ENCODE measurements at places on chromosomes 7 and 10.

- no peak for DNase-seq
Measured at GRCh38 chr7:44279286-44279685, 46.1 kb downstream of the CAMK2B start.

DNA sequence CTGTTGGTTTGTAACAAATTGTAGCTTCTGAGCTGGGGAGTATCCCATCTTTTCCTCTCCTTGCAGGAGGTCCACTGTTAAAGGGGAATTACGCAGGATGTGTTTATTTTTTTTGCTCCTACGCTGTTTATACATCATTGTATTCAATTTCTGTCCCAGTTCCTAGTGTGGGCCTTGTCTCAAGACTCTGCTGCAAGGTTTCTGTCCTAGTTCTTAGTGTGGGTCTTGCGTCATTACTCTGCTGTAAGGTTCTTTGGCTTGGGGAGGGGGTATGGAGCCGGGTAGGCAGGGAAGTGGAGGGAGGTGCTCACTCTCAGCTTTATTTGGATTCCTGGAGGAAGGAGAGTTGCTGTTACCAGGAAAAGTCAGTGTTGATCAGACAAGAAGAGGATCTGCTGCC is 64.0 kb upstream of the TRIM8 start:
- no peak for DNase-seq

- DNase-seq: peak; percentile 43
Measured at GRCh38 chr7:18890134-18890533, 227.3 kb downstream of the TWIST1 start.

DNA sequence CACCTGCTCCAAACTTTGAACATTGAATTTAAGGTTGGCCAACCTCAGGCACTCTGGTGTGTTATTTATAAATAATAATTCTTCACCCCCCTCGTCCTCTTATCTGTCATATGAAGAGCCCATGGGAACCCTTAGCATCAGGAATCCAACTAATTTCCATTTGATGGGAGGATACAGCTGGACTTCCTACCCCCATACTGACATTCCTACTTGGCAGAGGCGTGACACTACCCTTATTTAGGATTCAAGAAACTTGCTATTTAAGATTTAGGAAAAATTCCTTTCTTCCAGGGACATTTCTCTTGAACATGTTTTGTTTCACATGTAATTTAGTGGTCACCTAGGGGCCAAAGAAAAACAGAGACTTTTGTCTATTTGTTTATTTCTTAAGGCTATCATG is 171.9 kb upstream of the NRP1 start:
- peak; percentile 8 for DNase-seq

- DNase-seq: no peak
Measured at GRCh38 chr7:67738958-67739357, 742.3 kb downstream of the TYW1 start.

DNA sequence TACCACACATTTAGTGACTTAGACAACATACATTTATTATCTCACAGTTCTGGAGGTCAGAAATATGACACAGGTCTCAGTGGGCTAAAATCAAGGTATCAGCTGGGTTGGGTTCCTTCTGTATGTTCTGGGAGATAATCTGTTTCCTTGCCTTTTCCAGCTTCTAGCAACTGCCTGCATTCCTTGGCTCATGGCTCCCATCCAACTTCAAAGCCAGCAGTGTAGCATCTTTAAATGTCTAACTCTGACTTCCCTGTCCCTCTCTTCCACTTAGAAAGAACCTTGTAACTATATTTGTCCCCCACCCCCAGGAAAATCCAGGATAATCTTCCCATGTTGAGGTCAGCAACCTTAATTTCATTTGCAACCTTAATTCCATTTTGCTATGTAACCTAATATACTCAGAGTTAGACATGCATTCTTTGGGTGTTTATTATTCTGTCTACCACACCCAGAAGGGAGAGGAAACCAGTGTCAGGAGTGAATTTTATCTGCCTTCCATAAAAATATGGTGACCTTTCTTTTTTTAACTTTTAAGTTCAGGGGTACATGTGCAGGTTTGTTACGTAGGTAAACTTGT is 57.3 kb upstream of the SMIM30 start:
- no peak for DNase-seq

Data from kidney tubule cell (primary cell).